ENCODE measurements at places on chromosomes 4 and X.

- DNase-seq, result no peak
These were observed 1.7 kb downstream of the OCIAD1 start for GRCh38 chr4:48832571-48832970.

GRCh38 chr4:74682567-74683359, 111.6 kb downstream of the BTC start:
- DNase-seq, result no peak

DNA sequence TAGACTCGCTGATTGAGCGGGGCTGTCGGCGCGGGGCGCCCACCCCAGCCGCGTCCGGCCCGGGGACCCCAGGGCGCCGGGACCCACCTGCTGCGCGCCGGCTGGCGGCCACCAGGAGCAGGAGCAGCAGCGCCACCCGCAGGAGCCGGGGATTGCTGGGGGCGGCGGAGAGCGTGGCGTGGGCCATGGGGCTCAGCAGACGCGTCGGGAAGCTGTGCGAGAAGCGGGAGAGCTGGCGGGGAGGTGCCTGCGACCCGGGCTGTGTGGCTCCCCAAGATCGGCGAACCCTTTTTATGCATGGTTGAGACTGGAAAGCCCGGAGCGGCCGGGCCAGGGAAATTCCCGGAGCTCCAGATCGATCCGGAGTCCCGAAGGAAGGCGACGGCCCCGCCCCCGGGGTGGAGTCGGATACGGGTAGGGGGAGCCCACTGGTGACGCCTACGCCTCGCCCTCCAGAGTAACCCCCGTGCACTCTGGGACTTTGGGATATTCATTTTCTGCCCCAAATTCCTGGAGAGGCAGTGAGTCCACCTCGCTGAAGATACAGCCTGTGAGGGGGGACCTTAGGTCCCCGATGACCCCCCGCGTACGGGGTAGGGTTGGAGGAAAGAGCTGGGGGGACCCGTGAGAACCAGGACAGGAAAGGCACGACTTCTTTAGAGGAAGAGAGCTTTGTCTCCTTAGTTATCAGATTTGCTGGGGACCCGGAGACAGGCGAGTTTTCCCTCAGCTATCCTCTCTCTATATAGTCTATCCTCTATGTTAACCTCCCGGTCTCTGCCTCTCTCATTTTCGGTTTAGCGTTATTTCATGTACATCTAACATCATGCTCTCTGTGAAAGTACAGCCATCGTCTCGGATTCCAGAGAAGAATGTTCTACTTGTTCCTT, at the start of gene CXCL3:
Gene CXCL3, minus strand, starts transcription at position 265 of the 890 bp plus-strand sequence. Its CDS starts 78 bp downstream, at position 187.
- DNase-seq, result no peak

GRCh38 chrX:2638279-2638678, 52.8 kb upstream of the CD99 start:
- DNase-seq, result no peak

GRCh38 chr4:8821151-8821950, 50.3 kb downstream of the HMX1 start:
- DNase-seq, result no peak

DNA sequence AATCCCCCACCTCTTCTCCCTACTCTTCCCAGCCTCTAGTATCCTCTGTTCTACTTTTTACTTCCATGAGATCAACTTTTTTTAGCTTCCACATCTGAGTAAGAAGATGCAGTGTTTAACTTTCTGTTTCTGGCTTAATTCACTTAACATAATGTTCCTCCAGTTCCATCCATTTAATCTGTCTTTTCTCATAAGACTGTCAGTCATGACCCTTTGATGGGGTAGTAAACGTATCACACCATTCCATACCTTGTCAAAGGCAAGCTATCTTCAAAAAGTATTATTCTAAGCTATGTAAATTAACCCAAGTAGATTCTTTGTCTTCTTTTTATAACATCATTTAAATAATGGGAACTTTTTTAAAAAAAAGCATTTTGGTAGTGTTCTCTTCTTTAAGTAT, 15.0 kb upstream of the GBA3 start:
- no peak for DNase-seq

- no peak for DNase-seq
These were observed 117.3 kb downstream of the FAT4 start for GRCh38 chr4:125432078-125432477.

GRCh38 chrX:12440246-12440645, 302.0 kb downstream of the FRMPD4 start:
- DNase-seq, result no peak
